WERI-Rb-1 (cell line): ENCODE measurements at places on chromosomes 4 and X.

DNA sequence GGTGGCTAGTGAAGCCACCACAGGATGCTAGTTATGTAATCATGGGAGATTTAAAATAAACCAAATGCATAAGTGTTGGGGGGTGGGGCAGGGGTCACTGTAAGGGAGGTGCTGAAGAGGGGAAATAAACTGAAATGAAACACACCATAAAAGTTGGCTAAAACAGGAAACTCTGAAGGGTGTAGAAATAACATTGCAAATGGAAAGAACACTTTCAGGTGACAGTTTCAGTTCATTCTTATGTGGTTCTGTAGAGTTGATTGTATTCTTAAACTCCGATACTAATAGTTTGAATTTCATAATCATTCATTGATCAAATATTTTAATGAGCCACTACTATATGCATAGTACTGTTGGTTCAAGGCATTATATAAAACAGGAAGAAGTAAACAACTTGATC lies 80.1 kb downstream of the HDAC8 start:
- DNase-seq: no peak

GRCh38 chr4:149785696-149786431 lies 29.8 kb downstream of the IQCM start:
- DNase-seq: no peak

DNA sequence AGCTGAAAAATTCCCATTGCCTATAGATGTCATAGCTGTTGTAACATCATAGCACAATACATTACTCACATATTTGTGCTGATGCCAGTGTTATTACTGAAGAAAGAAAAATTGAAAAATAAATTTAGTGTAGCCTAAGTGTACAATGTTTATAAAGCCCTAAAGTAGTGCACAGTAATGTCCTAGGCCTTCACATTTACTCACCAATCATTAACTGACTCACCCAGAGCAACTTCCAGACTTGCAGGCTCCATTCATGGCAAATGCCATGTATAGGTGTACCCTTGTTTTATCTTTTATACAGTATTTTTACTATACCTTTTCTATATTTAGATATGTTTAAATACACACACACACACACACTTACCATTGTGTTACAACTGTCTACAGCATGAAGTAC lies 265.4 kb upstream of the MAGEB18 start:
- DNase-seq: no peak

- peak; percentile 69 for DNase-seq
Observed at GRCh38 chr4:5378002-5378401, 326.7 kb downstream of the STK32B start.

DNA sequence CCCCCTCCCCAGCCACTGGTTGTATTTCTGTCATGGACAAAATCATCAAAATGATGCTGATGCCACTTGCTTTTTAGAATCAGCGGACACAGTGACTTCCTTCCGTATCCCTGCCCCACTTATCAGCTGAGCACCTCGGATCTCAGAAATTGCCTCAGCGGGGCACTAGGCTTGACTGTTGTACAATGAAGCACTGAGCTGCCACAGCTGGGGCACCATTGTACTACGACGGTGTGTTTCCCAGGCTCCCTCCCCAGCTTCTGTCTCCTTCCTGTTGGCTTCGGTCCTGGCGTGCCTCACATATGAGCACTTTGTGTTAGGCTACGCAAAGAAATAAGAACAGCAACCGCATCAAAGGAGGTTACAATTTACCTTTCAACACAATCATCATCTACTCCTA lies 82.4 kb downstream of the F11 start:
- no peak for DNase-seq

DNA sequence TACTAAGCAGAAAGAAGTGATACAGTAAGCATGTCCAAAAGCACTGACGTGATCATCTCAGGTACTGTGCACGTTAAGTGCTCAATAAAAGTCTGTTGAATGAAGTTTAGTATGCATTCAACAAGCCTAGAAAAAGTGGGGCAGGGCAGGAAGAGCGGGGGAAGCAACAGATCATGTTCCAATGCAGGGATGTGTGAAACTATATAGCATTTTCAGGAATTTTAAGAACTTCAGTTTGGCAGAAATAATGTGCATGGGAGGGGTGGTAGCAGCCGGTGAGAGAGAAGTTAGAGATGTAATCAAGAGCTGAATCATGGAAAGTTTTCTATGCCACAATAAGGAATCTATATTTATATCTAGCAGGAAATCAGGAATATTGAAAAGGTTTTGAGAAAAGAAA lies 19.2 kb upstream of the CCNA2 start:
- DNase-seq: no peak

DNA sequence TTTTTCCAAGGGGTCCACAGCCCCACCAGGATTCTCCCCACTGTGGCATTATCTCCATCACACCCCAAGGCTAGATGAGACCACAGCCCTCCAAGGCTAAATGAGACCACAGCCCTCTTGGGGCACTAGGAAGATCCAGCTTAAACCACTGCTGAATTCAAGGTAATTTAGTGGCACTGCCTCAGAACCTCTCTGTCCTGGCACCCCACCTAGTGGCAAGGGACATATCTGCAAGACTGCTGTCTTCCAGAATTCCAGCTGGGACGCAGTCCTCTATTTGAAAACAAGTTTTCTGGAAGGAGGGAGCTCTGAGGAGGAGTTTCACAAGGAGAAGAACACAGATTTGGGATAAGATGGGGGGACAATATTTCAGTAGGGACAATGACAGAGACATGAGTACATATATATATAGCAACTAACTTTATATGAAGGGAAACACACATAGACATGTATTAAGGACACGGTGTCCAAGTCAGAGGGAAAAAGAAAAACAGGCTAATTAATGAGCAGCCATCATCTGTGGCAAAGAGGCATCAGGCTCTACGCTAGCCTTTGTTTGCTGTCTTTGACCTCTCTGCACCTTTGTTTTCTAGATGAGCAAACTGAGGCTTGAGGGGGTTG lies 9.3 kb downstream of the CETN2 start:
- DNase-seq: peak; percentile 72
